Activated T-helper 1 cell treated with Interleukin-2 at 50 U/mL for 16 hours (primary cell): ENCODE measurements at places on chromosomes 16 and 17.

DNA sequence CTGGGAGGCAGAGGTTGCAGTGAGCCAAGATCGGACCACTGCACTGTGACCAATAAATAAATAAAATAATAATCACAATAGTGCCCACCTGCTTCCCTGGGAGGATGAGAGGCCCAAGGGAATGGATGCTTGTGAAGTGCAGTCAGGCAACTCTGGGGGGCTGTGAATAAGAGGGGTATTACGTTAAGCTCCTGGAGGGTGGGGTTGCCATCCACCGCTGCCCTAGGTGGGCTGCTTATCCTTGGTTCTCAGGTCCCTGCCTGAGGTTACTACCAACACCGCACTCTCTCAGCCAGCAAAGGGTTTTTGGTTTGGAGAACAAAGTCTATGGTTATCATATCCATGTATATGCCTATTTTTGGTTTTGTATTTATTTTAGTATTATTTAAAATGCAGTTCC is 48.6 kb upstream of the CBFA2T3 start:
- no peak for DNase-seq

DNA sequence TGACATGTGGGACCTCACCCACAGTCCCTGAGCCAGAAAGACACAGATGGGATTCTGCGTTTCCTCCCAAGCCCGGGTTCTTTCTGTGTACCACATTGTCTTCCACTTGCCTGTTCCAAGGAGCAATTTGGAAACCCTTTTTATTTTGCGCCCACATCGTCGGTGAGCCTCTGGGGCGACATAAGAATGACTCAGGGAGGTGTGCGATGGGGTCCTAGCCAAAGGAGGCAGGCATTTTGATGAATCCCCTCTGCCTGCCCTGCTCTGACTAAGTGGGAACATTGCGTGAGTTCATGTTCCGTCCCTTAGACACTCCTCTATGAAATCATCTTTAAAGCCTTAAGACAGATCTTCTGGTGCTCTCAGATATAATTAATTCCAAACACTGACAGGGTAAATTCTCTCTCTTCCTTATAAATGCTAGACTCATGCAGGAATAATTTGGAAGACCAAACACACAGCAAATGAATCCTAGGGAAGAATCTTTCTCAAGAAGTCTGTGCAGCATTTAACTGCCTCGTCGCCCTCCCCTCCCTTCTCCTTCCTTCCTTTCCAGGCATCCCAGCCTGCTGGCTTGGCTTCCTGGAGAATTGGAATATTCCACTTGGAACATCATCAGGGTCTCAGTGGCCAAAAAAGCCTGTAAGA is 52.7 kb upstream of the FOXF1 start:
- no peak for DNase-seq

DNA sequence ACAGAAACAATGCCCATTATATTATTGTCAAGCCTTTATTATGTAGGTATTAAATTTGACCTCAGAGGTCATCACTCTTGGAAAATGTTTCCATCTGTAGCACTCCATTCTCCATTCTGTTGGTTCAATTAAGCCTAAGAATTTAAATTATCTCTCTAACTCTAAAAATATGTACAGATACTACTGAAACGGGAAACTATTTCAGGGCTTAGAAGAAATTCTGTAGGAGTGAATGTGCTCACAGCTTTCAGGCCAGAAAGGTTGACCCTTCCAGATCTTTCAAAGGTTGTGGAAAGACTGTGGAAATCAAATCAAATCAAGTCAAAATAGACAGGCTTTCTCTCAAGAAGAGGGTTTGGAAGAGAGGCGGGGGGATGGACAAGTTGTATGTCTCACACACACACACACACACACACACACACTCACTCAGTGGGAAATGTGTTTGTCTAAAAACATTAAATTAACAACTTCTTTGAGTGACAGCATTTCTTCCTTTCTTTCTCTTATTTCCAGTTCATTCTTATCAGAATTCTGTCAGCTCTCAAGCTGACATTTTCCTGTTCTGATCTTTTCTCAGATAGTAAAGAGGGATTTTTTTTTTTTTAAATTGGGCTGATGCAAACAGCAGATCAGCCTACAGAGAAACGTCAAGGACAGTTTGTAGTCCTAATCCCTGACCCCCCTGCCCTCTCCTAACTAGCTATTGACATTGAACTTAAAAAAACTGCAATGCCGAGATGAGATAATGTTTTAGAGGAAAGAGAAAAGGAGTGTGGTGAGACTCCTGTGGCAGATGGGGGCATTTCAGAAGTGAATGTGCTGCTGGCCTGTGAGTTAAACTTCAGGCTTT is 139.0 kb upstream of the ZFHX3 start:
- no peak for DNase-seq

GRCh38 chr17:45579529-45580495 is 89.3 kb upstream of the PLEKHM1 start:
- DNase-seq: no peak

- no peak for DNase-seq
Measured at GRCh38 chr17:12756786-12757185, 32.5 kb upstream of the ARHGAP44 start.

- DNase-seq: no peak
Measured at GRCh38 chr16:76985392-76986045, 205.5 kb upstream of the MON1B start.

DNA sequence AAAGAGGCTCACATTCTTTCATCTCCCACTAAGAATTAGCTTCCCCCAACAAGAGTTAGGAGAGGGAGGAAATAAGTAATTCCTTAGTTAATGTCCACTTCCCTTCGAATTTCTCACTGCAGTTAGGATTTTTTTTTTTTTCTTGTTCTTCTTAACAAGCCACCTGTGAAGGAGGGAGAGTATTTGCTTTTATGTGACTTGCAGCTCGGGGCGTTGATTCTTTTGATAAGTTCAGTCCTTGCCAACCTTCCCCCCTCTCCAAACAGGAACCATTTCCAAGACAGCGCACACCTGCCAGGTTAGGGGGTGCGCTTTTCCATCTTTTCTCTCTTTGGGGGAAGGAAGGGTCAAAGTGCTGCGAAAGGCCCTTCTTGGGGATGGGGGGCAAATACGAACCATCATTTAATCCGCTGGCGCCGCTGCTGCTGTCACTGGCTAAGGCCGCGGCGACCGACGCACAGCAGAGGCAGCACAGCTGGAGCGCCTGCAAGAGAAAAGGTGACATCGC is 758 bp downstream of the ADAMTS18 start:
- DNase-seq: no peak

- DNase-seq: no peak
Measured at GRCh38 chr17:28985950-28986713, 19.7 kb downstream of the SEZ6 start.
